ENCODE measurements at places on chromosomes 7 and 10.

GRCh38 chr10:34756584-34756983 is 58.5 kb downstream of the PARD3 start:
- no peak for DNase-seq

DNA sequence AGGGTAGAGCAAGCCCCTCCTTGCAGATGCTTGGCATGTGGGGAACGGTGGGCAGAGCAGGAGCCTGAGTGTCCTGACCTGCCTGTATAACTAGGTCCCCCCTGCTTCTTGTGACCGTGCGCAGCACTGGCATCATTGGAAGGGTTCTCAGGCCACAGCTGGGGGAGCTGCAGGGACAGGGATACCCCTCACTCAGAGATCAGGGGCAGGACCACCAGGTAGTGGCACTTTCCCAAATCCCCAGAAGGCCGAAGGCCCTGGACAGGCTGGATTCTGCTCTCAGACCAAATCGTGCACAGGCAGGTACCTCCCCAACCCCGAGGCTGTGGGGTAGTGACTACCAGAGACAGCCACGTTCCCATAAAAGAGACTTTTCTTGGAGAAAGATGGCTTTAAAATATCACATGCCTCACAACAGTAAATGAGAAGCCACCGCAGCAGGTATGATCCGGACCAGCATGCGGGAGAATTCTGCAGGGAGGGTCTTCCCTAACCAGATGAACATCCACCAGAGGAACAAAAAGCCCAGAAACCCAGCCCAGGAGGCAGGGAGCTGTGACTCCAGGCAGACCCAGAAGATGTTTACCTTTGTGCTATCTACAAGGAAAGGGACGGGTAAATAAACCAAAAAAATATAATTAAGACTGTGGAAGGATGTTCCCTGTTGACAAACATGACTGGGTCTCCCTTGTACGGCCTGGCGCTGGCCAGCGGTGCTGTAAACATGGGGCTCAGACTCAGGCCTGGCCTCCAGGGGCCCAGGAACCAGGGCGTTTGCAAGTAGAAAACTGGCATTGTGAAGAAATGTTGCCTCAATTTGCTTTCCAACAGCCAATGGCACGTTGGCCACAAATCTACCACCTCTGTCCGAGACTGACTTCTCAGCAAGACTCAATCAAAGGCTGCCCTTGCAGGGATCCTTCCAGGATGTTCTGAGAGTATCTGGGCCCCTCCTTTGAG is 180.0 kb downstream of the TNS3 start:
- DNase-seq, result no peak

- no peak for DNase-seq
Measured at GRCh38 chr10:100890673-100891317, 22.0 kb upstream of the SLF2 start.

GRCh38 chr10:125010362-125010761 is 68.4 kb downstream of the ZRANB1 start:
- DNase-seq, result no peak

GRCh38 chr10:8416192-8416701 is 361.8 kb downstream of the GATA3 start:
- no peak for DNase-seq

DNA sequence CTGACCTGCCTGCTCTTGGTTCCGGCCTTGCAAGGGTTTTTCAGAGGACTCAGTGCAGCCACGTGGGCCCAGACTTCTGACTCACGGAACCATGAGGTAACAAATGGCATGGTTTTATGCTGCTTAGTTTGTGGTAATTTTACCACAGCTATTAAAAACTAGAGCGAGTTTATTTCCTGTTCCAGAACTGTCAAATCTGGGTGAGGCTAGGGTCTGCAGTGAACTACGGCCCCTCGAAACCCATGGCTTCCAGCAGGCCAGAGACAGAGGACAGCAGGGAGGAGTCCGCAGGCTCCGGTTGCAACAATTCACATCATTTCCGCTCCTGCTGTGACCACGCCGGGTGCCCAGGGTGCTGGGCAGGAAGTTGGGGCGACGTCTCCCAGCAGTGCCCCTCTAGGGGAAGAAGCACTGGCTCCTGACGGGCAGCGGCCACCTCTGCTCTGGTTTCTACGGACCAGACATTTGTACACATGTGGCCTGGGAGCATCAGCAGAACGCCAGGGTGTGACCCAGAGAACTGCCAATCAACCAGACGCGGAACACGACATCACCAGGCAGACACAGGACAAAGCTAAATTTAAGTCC is 74.8 kb downstream of the ADARB2 start:
- no peak for DNase-seq
